ENCODE measurements at places on chromosomes 6 and 20.

DNA sequence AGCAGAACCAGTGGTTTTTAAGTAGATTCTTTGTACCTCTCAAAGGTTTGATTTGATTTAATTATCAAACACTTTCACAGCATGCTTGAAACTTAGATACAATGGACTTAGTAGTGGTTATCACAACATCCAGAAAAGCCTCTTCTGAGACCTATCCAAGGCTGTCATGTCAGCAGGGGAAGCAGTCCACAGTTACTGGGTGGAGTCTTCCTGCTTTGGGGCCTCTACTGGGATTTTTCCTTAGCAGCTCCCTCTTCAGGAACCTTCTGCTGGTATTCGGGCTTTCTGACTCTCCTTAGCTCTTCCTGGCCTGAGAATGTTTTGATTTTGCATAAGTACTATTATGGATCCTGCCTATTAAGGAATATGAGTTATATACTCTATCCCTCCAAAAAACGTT is 36.0 kb downstream of the ARFGEF2 start:
- no peak for DNase-seq

- no peak for DNase-seq
Observed at GRCh38 chr6:167137081-167137480, 14.2 kb downstream of the CCR6 start.

DNA sequence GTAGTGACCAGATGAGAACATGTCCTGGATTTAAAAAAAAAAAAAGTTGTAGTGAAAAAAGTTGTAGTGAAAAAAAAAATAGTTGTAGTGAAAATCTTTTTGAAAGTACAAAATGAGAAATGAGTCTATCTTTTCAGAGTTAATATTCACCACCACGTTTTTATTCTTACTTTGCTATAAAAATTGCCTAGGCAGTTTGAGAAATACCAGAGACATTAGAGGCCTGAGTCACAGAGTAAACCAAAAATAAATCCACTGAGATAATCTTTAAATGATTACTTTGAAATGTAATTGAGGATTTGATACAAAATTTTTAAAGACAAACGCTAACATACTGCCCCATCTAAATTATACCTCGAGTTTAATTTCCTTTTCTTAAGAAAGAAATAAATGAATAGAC is 101.2 kb upstream of the TIAM2 start:
- no peak for DNase-seq

- no peak for DNase-seq
Observed at GRCh38 chr20:35837577-35838195, 65.9 kb downstream of the PHF20 start.

DNA sequence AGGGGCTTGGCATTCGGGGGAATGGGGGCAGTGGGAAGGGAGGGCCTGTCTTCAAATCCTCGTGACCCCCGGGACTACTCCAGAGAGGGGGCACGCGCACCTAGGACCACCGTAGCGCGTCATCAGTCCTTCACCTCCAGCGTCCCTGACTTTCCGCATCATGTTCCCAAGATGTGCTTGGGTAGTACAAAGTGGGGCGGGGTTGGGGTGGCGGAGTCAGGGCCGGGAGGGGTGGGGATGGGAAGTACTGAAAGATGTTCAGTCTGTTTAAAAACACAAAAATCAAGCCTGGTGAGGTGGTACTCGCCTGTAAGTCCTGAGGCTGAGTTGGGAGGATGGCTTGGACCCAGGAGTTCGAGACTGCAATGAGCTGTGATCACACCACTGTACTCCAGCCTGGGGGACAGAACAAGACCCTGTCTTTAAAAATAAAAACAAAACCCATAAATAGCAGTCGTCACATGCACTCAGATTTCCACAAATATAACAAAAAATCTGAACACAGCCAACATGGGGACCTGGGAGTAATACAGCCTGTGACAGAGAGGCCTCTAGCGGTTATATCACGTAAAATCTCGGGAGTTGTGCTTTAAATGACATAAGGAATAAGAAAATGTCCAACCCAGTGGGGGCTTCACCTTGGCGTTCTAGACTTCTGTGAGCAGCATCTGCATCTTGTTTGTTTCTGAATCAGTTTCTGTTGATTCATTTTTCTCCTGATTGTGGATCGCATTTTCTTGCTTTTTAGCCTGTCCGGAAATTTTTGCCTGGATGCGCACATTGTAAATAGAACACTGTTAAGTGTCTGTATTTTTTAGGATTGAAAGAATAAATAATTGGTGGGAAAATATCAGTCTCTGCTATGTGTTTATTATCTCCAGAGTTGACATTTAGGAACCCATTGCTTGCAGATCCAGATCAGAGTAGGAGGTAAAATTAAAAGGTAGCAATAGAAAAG is 698 bp upstream of the LRP11 start:
- DNase-seq = peak; percentile 65
